ENCODE measurements at places on chromosomes 5 and 9.

- no peak for DNase-seq
These were observed 138.0 kb upstream of the GHR start for GRCh38 chr5:42285230-42285629.

GRCh38 chr5:177601577-177602457 lies 1.9 kb downstream of the B4GALT7 start:
- no peak for DNase-seq

DNA sequence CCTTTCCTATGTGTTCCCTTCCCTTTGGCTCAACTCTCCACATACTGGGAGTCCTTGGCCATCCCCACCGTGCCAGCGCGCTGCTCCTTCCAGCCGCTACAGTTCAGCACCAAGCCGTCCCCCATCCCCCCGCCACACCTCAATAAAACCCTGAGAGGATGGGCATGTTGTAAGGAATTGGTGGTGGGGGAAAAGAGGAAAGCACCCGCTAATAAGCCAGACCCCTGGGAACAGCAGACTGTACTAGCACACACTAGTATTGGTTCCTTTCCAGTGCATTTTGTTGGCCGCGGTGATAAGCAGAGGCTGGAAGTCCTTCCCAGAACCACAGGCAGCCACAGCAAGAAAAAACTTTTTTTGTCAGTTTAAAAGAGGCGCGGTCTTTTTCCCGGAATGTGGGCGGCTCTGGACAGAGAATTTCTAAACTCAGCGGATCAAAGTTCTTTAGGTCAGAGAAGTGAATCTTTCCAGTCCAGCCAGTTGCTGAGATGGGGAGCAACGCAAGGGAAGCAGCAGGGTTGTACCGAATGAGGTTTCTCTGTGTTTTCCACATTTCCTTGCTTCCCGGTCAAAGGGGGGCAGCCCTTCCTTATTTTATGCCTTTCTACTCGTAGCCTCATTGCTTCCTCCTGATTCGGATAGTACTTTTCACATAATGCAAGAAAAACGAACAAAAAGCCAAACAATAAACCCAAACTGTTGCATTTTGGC lies 2.1 kb downstream of the CHSY3 start:
- no peak for DNase-seq

- no peak for DNase-seq
These were observed 32.9 kb upstream of the KCNIP1 start for GRCh38 chr5:170470808-170471404.

- no peak for DNase-seq
These were observed 373 bp downstream of the FBXW5 start for GRCh38 chr9:136944212-136944518.

DNA sequence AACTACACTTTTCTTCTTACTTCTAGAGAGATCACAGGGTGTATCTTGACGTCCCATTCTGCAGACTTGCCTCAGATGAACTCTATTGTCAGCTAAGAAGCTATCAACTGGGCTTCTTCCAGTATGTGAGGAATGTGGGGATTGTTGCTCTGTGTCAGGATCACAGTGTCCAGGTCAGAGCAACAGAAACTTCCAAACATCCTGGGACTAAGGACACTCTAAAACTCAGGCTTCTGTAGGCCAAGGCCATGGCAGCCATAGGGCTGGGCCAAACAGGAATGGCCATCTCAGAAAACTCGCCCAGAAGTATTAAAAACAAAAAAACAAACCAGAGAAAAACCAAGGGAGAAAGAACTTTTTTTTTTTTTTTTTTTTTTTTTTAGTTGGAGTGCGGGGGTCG lies 210.0 kb upstream of the CLINT1 start:
- no peak for DNase-seq

GRCh38 chr9:135379540-135380267 lies 99.9 kb upstream of the PPP1R26 start:
- DNase-seq: no peak

DNA sequence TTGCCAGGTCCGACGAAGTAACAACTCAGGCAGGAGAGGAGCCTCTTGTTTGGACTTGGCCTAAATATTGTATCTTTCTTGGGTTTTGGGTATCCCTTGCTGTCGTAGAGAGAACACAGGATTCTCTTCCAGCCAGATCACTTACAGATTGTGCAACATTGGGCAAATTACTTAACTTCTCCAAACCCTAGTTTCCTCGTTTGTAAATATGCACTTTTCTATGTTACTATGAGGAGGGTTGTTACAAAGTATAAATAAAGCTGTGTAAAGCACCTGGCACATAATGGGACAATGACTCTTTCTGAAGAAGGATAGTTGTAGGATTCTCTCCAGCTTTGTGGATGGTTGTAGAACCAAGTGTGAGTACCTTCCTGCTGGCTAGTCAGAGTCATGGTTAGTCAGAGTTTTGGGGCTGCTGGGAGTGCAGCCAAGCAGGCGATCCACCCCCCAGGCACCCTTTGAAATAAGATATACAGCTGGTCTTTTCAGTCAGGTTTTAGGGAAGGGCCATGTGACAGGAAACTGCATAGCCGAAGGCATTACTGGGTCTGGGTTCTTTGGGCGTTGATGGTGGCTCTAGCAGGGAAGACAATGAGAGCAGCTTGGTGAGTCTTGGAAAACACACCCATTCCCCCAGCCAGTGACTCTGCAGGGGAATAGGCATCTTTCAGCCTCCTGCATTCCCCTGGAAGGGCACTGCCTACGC lies 49.9 kb upstream of the GDNF start:
- DNase-seq: no peak

GRCh38 chr9:89799766-89800165 lies 195.0 kb downstream of the GADD45G start:
- no peak for DNase-seq

DNA sequence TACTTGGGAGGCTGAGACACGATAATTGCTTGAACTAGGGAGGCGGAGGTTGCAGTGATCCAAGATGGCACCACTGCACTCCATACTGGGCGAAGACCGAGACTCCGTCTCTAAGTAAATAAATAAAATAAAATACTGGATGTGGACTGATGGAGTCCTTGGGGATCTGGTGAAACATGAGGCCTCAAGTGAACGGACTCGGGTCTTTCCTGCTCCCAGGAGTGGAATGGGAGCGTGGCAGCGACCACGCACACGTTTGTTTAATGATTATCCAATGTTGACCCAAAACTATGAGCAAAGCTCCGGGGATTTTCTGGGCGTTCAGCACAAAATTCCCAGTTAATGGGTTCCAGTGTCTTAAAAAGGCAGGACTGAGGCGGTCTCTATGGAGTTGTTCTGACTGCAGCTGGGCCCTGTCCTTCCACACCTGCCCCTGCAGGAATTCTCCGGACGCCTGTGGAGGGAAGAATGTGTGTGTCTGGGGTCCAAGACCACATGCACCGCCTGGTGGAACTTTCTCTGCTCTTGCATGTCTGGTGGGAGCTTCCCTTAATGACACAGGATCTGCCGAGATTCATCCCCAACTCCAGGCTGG lies 26.6 kb downstream of the NEK6 start:
- no peak for DNase-seq

DNA sequence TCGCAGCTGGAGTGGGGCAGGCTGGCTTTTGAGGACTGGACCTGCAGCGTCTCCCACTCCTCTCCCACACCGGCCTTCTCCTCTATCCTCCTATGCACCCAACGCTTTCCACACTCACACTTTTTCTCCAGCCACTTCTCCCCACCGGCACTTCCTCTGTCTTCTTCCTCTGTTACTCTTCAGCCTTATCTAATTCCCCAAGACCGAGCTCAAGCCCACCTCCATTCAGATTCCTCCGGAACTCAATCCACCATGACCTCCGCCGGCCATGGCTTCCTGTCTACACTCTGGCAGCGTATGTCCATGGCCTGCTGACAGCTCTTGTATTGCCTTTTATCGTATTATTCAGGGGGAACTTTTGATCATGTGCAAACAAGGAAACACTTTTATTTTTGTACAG lies 545 bp upstream of the OR2V1 start:
- no peak for DNase-seq

GRCh38 chr5:78509884-78510769 lies 138.4 kb downstream of the LHFPL2 start:
- peak; percentile 2 for DNase-seq

DNA sequence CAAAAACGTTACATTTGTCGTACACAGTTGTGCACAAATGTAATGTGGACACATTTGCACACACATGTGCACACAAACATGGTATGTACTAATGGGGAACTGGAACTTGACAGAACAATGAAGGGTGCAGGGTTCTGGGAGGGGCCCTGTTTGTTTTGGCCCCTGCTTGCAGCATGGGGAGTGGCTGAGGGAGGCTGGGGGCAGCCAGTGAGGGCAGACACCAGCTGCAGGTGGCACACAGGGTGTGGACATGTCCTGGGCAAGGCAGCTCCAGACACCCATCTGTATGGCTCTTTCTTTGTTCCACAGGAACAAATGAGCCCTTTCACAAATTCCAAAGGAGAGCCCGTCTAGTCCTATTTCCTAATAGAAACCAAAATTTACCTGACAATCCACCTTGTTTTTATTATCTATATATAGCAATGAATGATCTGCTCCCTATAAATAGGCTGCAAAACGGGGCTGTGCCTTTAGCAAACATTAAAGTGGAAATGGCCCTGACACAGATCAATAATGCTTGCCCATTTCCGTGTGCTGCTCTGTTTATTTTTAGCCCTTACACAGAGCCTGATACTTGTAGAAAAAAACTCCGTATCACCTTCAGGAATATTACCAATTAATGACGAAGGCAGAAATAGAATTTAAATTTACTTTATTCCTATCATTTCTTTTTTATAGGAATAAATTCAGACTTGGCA lies 26.4 kb downstream of the MARCHF3 start:
- no peak for DNase-seq

DNA sequence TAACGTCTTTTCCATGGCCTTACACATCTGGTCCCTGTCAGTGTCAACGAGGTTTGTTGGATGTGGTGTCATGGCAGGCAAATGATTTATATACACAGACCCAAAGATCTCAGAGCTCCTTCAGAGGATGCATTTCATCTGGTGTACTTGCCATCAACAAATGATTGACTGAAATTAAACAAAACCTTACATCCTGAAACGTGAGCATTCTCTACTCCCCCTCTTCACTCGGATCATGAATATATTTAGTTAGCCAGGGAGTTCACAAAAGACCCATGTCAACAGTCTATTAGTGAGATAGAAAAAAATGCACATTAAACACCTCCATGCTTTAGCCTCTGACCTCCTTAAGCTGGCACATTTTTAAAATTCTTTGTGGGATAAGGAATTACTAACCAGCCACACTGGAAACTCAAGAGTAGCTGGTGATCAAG lies 215.6 kb downstream of the EFNA5 start:
- no peak for DNase-seq

DNA sequence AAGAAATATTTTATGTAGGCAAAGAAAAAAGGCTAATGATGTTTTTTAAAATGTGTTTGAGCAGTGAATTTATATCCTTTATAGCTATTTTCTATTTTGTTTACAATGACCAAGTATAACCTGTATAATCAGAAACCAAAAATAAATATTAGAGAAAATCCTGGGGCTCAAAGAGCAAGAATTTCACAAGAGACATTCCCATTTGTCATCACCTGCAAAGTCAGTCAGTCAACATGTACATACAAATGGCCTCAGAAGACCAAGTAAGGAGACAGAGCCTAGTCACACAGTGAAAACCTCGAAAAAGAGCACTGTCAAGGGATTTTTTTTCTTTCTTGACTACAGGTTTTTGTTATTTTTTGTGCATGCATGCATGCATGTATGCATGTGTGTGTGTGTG lies 231.4 kb downstream of the GLIS3 start:
- no peak for DNase-seq

DNA sequence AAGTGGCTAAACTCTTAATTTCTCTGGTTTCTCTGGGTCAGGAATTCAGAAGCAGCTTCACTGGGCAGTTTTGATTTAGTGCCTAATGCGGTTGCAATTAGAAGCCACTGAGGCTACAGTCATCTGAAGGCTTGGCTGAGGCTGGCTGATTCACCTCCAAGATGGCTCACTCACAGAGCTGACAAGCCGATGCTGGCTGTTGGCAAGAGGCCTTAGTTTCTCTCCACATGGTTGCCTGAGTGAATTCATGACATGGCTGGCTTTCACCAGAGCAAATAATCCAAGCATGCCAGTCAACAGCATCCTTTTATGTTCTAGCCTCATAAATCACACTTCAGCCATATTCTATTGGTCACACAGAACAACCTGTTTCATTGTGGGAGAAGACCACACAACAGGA lies 2.8 kb upstream of the CDK7 start:
- no peak for DNase-seq

DNA sequence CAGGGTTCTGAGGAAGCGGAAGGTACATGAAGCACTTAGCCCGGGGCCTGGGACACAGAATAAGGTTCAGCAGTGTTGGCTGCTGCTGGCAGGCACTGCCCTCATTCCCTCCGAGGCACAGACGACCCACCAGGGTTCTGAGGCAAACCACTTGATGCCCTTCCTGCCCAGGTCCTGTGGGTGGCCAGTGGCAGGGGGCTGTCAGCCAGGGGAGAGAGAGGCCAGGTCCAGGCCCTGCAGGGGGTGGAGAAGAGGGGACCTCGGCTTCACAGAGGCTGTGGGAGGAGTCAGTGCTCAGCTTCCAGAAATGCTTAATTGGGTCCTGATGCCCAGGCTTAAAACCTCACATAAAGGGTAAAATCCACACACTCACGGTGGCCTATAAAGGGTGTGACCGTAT lies 4.4 kb upstream of the ZDHHC12 start:
- DNase-seq: no peak

- no peak for DNase-seq
These were observed 1.1 kb upstream of the SV2C start for GRCh38 chr5:76081811-76082771.

All from stimulated activated CD8-positive, alpha-beta memory T cell treated with anti-CD3 and anti-CD28 coated beads, Interleukin-4, amount 100 ng/mL, for 24 hours (primary cell).